GM03348 (cell line): ENCODE measurements at places on chromosomes 11 and 22.

DNA sequence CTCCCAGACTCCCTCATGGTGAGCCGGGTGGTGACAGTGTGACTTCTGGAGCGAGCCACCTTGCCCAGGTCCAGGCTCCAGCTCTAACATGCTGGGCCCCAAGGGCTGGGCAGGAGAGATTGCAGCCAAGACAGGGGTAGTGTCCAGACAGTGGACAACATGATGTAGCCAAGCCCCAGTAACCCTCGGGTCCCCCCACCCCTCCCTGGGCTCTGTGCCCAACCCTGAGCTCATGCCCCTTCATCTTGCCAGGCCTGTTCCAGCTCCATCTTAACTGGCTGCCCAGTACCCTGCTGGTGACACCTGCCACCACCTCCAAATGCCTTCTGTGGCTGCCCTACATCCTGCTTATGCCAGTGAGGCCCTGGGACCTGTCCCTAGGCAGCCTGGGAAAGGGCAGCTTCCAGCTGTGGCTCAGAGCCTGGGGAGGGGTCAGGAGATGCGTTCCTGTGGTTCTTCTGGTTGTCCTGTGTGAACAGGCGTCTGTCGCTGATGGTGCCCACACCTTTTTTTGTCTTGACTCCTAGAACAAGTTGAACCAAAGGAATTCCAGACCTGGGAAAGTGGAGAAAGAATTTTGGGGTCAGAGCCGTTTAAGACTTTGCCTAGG lies 12.5 kb upstream of the SYT12 start:
- DNase-seq: no peak

GRCh38 chr22:26744892-26745808 lies 87.8 kb downstream of the MIAT start:
- DNase-seq: peak; percentile 40

DNA sequence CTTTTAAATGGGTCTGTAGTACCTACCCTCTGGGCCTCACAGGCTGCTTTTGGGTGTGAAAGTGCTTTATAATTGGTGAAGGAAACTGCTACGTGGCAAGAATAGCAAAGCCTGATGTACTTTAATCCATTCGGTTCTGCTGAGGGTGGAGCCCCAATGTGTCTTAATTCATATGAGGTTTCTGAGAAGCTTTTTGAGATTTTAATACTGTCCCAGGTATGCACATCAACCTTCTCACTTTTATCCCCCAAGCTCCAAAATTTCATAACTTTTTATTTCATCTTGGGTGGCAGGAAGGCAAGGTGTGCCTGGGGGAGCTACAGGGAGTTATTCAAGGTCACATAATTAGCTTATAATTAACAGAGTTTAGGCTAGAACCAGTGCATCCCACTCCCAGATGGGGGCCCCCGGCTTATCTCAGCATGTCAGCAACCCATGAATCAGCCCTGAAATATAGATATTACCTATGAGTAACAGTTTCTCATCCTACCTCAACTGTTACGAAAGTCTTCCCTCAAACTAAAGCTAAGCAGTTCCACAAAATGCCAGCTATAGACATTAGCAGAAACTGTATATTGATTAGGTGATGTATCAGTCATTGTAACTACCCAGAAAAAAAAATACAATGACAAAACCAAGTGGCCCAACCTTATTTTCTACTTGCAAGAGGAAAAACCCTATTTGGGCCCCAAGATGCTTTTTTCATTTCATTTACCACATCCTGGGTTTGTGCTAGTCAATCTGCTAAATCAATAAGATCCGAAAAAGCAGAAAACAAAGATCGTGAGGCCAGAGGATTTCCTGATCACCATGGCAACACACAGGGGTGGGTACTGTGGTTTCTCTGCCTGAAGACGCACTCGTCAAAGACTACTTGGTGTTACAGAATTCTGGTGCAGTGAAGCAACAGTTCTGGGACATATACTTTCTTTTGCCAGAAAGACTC lies 26.7 kb downstream of the CD44 start:
- DNase-seq: peak; percentile 51

DNA sequence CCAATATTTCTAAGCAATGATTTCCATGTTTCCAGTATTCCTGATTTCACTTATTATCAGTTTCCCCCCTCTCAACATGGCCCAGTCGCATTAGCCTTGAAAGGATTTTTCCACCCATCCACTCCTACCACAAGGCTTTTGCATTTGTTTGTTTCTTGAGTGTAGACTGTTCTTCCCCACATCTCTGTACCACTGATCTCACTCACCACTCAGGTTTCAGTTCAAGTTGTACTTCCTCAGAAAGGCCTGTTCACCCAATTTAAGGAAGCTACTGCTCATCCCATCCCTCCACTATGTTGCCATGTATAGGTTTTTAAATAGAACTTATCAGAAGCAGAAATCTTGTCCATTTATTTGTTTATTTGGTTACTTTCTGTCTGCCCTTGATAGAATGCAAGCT lies 472.3 kb downstream of the FAM181B start:
- no peak for DNase-seq

GRCh38 chr11:47453365-47453764 lies 4.4 kb upstream of the RAPSN start:
- no peak for DNase-seq

- DNase-seq: no peak
Observed at GRCh38 chr11:441043-441417, 781 bp downstream of the ANO9 start.

- no peak for DNase-seq
Observed at GRCh38 chr22:35915477-35916013, 113.1 kb downstream of the RBFOX2 start.

GRCh38 chr11:119155733-119156492 lies 7.1 kb downstream of the ABCG4 start:
- DNase-seq: no peak

DNA sequence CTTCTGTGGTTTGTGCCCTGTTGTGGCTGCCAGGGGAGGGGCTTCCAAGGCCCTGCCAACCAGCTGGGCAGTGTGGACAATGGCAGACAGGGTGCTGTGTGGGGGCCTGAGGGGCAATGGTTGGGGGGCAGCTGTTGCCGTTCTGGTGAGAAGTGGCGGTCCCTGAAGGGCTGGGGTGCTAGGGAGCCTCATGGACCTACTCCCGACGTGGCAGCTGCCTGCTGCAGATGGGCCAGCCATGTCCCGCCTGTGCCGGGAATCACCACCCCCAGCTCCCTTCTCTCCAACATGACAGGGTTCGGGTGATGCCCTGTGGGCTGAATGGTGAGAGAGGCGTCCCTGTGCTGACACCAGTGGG lies 74.2 kb downstream of the KCNQ1 start:
- DNase-seq: no peak

GRCh38 chr11:116044941-116045340 lies 540.7 kb upstream of the CADM1 start:
- DNase-seq: no peak

- DNase-seq: no peak
Observed at GRCh38 chr11:102676084-102676483, 29.5 kb downstream of the MMP27 start.

GRCh38 chr22:40727070-40727963 lies 48.0 kb downstream of the MCHR1 start:
- no peak for DNase-seq

GRCh38 chr11:17771415-17771814 lies 36.8 kb downstream of the KCNC1 start:
- no peak for DNase-seq

DNA sequence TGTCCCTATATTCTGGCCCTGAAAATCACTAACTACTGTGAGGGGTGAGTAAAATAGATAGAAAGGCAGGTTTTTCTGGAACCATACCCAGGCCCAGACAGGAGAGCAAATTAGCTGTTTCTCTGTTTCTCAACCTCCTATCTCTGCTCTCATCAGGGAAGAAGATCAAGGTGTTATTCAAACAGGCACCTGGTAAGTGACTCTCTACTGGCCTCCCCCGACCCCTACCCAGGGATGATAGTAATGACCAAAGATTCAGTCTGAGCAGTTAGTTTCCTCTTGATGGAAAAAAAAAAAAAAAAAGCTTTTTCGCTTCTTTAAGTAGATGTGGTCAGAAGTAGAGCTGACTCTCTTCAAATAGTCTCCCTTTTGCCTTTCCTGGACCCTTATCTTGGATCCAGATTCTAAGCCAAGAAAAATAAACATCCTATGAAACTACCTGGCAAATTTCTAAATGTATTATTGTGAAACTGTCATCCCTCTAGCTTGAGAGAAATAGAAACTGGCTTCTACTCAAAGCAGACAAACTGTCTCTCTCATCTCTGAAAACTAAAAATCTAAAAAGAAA lies 9.9 kb downstream of the LRRC4C start:
- no peak for DNase-seq

DNA sequence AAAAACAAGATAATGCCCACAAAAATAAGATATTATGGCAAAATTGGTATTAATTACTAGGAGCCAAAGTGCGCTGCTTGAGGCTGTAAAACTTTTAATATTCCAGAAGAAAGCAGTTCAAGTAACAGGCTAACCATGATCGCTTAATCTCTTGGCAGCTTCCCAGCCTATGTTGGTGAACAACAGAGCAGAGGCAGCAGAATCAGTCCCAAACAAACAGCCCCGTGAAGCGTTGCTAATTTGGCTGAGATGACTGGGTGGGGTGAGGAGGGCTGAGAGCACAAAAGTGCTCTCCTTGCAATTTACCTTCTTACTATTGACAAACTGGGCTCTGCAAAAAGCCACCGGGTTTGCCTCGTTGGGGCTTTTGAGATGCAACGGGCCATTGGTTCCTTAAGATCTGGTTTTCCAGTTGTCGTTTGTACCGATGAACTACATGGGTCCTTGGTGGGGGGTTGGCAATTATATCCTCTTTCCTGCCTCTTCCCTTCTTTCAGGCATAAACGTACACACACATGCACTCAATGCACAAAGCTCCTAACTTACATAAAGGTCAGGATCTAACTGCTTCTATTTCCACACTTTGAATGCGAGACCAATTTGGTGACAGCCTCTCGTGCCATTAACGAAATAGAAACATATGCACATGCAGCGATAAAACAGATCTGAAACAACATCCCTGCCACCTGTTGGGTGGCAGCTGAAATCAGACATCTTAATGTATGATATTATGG lies 407.6 kb upstream of the CADM1 start:
- DNase-seq: no peak

DNA sequence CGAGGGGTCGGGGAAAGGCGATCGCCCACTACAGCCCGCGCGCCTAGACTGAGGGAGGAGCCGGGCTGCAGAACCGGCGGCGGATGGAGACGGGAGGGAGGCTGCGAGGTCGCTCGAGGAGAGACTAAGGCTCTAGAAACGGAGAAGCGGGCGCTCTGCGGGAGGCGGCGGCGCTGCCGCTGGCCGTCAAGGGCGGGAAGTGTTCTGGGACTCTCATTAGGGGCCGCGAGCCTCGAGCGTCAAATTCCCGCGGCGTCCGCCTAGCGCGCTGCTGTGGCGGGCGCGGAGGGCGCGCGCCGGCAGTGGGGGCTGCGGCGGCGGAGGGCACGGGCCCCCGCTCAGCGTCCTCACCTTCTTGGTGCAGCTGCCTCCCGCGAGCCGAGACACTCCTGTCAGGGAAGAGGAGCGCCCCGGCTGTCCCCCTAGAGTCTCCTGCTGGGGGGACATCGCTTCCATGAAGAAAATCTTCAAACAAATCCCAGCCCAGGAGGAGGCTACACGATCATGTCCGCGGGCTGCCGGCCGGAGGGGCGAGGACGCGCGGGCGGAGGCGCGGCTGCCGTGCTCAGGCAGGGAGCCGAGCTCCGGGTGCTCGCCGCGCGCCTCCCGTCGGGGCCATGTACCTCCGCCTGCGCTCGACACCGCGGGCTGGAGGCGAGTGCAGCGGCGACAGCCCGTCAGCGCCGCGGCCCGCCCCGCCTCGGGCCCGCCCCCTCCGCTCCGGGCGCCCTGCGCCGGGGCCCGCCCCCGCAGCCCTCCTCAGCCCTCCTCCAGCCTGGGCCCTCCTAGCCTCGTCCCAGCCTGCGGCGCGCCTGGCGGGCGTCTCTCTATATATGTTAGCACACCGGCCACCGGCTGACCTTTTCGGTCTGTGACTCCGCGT lies at the start of gene ARHGAP20:
Gene ARHGAP20, minus strand, starts transcription at position 662 of the 883 bp plus-strand sequence. Its CDS starts 206 bp downstream, at position 456.
- peak; percentile 93 for DNase-seq

DNA sequence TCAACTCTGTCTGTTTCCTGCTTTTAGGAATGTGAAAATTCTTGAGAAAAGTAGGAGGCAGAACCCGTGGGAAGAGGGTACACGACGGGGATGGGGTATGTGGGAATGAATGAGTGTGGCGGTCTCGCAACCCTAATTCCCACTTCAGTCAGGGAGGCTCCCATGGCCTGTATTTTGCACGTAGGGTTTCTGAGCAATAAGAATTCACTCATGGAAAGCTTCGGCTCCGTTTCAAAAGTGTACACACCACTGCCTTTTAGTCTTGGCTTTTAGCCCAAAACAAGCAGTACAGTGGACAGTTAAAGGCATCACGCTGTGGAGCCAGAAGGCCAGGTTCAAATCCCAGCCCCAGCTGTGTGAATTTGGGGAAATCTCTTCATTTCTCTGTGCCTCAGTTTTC lies 116.7 kb downstream of the MN1 start:
- no peak for DNase-seq

DNA sequence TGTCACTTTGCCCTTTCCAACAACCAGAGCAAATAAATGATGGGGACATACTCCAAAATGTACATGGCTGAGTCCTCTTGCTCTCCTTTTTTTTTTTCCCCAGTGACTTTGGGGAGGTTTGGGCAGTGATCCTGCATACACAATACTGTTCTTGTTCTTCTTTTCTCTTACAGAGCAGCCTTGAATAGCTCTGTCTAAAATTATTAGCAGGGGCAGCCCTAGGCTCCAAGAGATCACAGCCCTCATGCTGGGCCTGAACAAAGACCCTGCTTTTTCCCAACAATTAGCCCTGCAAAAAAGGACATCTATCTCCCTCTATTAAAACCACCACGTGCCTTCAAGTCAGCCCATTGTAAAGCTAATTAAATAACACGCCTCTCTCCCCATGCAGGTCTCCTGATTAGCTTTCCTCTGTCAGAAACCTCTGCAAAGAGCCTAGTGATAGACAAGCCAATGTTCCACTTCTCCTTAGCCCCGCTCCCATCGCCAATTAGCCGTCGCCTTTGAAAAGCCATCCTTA lies 54.7 kb downstream of the ETS1 start:
- no peak for DNase-seq

DNA sequence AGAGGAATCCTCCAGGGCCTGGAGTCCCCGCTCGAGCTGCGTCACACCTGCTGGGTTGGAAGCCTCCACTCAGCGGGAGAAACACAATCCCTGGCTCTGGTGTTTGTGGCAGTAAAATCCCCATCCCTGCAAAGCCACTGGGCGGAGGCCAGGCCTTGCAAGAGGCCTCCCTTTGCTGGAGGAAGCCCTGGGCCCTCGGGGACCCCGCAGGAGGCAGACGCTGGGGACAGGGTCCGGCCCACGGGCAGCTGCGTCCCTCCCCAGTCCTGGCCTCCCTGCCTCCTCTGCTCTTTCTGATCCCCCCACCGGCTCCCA lies 194.7 kb downstream of the BRD1 start:
- no peak for DNase-seq

DNA sequence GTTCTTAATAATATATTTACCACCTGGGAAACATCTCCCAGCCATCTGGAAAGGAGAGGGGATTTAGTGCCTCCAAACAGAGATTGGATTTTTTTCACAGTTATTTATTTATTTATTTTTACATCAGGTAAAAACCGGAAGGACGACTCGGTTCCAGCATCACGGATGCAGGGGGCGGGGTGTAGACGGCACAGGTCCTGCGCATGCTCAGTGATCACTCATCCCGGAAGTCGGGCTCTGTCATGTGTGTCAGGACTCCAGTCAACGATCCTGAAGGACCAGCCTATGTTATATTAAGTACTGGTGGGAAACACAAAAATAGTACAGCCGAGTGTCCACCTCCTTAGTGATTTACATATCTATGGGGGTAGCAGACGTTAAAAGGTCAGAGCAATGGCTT lies 467.6 kb downstream of the NTM start:
- DNase-seq: no peak

- no peak for DNase-seq
Observed at GRCh38 chr22:31019191-31019930, 50.3 kb downstream of the TUG1 start.
